ENCODE measurements at places on chromosomes 11 and 22.
A peak's percentile ranks its signal among the peaks of the same experiment; 100 is the strongest.

DNA sequence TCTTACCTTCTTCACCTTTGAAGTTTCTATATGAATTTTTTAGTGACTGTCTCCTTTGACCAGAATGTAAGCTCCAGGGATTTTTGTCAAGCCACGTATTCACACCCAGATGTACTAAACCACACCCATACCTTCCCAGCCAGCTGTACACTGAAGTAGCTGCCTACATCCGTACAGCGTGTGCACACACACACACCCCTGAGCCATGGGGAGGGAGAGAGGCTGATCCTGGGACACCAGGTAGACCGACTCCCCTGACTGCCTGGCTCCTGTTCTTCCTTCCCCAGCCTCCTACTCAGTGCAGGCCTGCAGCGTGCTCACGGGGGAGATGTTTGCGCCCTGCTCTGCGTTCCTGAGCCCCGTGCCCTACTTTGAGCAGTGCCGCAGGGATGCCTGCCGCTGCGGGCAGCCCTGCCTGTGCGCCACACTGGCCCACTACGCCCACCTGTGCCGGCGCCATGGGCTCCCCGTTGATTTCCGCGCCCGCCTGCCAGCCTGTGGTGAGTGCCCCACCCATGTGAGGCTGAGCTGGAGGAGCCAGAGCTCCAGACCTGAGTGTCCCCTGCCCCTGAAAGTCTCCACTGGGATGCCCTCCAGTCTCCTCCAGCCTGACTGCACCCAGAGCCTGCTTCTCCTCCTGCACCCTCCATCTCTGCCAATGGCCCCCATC, 25.9 kb downstream of the OTOG start:
- no peak for DNase-seq

DNA sequence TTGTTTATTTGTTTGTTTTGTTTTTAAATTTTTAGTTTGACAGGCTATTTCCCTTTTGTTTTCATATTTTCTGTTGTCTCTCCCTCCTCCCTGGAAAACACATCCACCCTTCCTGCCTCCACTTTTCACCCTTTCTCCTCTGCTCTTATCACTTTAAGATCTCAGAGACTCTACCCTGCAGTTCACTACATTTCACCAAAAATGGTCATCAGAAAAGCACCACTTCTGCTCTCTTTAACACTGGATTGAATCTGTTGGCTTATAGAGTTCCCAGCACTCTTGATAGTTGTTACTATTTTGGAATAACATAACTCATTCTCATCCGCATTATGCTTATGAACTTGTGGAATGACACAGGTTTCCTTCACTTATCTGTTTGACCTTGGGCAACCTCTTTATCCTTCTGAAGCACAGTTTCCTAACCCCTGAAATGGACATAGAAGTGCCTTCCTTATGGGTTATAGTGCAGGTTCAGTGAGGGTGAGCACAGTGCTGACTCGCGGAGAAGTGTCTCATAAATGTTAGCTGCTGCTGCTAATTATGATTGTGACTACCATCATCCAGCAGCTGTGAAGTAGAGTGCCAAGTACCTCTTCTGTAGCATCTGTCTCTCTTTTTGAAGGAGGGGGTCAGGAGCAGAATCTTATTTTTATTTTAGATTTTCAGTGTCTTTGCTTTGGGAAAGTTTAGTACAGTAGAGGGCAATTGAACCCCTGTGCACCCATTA, 15.0 kb downstream of the TEAD1 start:
- DNase-seq: no peak

- DNase-seq: no peak
Observed at GRCh38 chr11:85029964-85030363, 597.2 kb downstream of the DLG2 start.

DNA sequence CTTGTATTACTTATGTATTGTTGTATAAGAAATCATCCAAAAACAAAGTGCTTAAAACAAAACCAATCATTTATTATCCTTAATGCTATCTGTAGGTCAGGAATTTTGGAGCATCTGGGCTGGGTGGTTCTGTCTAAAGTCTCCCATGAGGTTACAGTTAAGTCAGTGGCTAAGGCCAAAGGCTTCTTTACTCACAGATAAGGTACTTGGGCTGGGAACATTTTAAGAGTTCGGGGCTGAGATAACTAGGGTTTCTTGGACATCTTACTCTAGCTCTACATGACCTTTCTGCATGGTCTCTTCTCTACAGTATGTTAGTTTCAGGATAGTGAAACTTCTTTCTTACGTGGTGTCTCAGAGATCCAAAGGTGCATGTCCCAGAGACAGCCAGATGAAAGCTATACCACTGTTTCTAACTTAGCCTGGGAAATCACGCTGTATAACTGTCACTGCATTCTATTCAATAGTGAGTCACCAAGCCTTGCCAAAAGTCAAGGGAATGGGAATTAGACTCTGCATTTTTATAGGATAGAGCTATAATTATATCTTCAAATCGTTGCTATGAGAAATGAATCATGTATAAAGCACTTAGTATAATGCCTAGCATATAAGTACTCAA, 29.6 kb downstream of the SOX6 start:
- no peak for DNase-seq

DNA sequence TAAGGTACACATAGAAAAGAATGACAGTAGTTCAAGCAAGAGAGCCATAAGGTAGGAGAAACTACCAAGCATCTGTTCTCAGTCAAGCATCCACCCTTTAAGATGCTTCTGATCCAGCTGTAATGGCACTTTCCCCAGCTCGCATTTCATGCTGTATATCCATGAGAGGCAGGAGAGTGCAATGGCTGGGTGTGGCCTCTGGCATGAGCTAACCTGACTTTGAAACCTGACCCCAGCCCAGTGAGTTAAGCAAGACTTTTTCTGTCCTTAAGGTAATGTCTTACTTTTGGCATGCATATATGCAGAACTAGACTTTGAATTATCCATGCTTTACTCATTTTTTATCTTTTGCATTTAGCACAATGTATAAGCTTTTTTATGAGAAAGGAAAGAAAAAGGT, 79.8 kb upstream of the CNTN5 start:
- DNase-seq: no peak

- DNase-seq: no peak
Observed at GRCh38 chr11:122923302-122923701, 40.7 kb downstream of the JHY start.

GRCh38 chr11:1276041-1276790, 33.2 kb downstream of the TOLLIP start:
- no peak for DNase-seq

DNA sequence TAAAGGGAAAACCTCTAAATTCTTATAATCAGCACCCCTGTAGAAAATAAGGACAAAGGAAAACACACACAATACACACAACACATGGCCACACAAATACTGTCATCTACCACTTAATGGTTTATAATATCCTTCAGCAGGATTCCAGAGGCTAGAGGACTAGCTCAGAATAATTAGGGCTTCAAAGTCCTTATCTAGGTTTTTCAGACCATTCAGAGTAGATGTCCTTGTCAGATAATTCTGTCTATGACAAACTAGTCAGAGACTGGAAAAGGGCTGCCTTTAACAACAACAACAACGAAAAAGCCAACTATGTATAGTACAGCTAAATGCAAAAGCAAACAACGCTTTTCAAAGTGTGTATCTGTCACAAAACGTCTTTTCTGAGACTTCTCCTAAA, 456.5 kb upstream of the CNTN5 start:
- DNase-seq: no peak

- no peak for DNase-seq
Observed at GRCh38 chr11:16494918-16495691, 138.8 kb upstream of the SOX6 start.

GRCh38 chr11:71326328-71326940, 74.1 kb upstream of the SHANK2 start:
- DNase-seq: no peak

GRCh38 chr11:28108958-28109357, 770 bp downstream of the METTL15 start:
- no peak for DNase-seq

DNA sequence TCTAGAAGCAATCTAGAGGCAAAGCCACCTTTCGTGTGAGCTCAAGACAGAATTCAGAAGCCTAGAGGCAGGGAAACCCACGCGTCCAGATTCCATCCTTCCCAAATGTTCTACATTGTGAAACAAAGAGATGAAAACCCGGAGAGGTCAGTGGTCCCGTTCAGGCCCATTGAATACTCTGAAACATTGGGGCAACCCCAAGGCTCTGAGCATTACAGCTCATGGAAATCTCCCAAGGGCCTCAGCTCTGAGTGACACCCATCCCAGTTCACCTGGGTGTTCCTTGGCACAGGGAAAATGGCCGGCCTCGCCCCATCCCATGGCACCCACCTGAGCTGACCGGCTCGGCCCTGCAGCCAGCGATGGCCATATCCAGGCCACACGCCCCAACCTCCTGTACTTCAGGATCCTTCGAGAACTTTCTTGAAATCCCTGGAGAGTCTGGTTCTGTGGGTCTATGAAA, 128.6 kb upstream of the FGF3 start:
- no peak for DNase-seq

- DNase-seq: no peak
Observed at GRCh38 chr11:77479746-77480352, 6.0 kb upstream of the PAK1 start.

DNA sequence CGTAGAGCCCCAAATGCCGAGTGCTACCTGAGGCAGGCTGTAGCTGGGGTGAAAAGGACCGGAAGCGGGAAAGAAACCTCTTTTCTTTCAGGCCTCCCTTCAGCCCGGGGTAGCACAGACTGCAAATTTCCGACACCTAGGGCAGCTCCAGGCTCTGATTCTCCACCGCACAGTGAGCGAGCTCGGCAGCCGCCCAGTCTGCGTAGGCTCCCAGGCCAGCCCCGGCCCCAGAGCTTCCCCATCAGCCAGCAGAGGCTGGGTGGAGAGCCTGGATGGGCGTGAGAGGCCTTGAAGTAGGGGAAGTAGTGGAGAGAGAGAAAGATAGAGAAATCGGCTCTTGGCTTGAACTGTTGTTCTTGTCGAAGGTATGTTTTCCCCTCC, 9.3 kb upstream of the PAX6 start:
- DNase-seq: no peak

DNA sequence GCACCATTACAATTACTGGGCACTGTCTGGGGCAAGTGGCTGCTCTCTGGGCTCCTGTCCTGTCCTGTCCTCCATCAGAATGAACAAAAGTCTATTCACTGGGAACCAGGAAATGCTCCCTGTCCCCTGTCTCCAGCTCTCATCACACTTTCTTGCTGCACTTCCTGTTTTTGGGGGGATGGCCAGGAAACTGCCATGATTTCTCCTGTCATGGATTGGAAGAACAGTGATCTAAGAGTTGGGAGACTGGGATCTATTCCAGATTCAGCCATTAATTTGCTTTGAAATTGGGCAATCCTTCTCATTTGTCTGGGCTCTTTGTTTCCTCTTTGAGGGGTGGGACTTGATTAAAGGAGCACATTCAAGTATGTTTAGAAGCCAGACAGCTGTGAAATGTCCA, 61.4 kb upstream of the KIRREL3 start:
- DNase-seq: no peak

- no peak for DNase-seq
Observed at GRCh38 chr11:118910309-118911112, 15.2 kb downstream of the BCL9L start.

DNA sequence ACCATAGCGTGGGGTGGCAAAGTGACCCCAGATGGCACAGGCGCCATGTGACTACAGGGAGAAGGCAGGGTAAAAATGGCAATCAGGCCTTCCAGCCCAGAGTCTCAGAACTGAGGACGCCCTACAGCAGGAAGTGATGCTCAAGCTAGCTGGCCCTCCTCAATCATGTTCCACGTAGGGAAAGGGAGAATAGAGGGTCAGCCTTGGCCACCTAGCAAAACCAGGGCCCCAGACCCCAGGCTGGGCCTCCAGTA, 978 bp upstream of the ANKRD13D start:
- DNase-seq: no peak

- DNase-seq: no peak
Observed at GRCh38 chr11:77100166-77101042, 2.2 kb upstream of the OMP start.

DNA sequence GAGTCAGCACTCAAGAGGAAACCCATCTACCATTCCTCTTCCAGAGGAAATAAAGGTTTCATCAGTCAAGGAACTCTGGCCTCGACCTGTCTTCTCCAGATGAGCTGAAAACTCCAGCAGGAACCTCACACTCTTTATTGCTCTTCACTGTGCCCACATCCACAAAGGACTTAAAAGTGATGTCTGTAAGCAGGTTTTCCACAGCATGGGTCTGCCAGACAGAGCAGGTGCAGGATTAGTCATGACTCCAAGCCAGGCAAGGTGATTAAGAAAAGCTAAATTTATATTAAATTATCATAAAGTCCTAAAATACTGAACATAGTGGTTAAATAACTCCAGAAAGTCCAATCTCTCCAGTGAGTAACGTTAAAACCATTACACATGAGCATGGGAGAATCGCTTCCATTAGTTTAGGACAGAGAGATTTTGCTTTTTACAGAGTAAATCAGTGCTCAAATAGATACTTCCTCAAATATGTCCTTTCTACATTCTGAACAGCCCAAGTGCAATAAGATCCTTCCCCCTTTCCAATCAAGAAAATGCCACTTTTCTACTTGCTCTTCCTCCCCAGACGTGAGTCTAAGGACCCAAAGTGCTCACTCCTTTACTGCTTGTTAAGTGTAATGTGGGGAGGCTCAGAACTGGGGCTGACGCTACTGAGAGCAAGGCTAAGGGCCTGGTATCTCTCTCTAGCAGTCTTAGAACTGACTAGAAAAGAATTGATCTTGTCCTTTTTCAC, 10.7 kb upstream of the CKAP5 start:
- no peak for DNase-seq

DNA sequence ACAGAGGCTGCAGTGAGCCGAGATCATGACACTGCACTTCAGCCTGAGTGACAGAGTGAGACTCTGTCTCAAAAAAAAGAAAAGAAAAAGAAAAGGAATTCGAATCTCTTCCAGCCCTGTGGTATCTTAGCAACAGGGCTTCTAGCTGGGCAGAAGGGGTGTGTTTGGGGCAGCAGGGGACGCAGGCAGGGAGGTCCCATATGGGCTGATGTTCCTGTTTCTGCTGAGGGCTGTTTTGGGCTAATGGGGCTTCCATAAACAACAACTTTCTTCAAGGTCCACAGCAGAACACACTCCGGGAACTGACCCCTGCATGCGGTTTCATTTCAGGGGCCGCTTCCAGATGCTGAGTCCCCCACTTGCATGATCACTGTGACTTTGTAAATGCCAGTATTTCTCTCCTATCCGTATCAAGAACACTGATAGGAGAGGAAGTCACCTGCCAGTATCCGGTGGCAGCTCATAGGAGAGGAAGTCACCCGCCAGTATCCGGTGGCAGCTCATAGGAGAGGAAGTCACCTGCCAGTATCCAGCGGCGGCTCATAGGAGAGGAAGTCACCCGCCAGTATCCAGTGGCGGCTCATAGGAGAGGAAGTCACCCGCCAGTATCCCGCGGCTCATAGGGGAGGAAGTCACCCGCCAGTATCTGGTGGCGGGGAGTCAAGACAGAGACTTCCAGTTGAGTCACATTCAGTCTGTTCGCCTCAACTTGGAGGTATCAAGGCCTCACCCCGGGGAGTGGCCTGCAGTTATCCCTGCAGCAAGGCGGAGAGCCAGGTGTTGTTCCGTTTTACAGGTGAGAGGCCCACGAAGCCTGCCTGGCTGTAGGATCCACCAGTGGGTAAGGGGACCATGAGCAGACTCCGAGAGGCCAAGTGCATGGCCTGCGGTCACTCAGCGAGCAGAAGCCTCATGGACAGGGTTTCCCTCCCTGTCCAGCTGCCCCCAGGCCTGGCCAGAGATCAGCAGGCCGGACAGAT, 8.3 kb upstream of the FGF19 start:
- peak; percentile 17 for DNase-seq

GRCh38 chr22:45441138-45441537, 27.6 kb downstream of the RIBC2 start:
- DNase-seq: no peak
